GM10248 (cell line): ENCODE measurements at places on chromosomes 1 and 21.
A peak's percentile ranks its signal among the peaks of the same experiment; 100 is the strongest.

GRCh38 chr1:205879974-205880373 is 30.0 kb upstream of the PM20D1 start:
- no peak for DNase-seq

- DNase-seq: no peak
These were observed 47.5 kb upstream of the PLA2G2C start for GRCh38 chr1:20233866-20234265.

- DNase-seq: no peak
These were observed 86.8 kb upstream of the BCAR3 start for GRCh38 chr1:93768380-93768863.

GRCh38 chr21:17461014-17461413 is 51.8 kb upstream of the CXADR start:
- no peak for DNase-seq

DNA sequence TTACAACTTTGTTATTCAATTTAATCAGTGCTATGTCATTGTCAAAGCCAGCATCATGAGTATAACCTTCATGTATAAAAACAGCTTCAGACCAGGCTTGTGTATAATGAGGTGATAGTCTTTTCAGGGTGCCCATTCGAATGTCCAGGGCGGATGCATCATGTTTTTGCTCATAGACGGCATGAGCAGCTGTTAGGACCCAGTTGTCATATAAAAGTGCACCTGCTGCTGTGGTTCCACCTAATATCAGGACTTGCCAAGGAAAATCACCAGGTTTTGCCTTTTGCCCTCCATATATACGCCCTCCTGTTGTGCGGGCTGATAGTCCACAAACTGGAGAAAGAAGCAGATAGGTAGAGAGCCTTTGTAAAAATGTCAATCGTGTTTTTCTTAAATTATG is 14.9 kb downstream of the TARDBP start:
- DNase-seq: no peak

DNA sequence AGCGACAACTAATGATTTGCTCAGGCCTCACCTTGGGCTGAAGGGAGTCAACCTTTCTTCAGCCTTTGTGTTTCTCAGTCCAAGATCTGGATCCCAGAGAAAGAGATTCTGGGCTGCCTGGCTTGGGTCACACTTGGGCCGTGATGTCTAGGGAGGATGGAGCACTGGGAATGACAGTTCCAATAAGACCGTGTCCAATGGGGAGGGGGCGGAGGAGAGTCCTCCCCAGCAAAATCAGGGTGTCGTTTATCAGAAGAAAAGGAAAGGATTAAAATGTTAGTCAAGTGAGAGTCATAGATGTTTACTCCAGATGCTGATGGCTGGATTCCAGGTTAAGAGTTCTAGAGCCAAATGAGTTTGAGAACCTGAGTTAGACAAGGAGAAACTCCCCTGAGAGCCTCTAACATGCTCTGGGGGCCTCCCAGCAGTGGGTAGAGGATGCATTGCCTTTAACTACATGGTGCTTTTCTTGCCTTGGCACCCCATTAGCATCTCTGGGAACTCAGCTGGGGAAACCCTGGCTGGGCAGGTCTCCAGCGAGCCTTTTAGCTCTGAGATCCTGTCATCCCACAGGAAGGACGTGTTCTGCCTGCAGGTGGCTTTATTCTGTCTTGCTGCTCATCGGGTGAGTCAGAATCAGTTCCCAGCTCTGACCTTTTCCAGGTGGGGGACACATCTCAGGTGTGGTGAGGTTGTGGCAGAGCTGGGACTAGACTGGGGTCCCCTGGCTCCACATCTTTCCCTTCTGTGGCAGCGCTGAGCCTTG is 22.2 kb downstream of the NIPAL3 start:
- DNase-seq: no peak

DNA sequence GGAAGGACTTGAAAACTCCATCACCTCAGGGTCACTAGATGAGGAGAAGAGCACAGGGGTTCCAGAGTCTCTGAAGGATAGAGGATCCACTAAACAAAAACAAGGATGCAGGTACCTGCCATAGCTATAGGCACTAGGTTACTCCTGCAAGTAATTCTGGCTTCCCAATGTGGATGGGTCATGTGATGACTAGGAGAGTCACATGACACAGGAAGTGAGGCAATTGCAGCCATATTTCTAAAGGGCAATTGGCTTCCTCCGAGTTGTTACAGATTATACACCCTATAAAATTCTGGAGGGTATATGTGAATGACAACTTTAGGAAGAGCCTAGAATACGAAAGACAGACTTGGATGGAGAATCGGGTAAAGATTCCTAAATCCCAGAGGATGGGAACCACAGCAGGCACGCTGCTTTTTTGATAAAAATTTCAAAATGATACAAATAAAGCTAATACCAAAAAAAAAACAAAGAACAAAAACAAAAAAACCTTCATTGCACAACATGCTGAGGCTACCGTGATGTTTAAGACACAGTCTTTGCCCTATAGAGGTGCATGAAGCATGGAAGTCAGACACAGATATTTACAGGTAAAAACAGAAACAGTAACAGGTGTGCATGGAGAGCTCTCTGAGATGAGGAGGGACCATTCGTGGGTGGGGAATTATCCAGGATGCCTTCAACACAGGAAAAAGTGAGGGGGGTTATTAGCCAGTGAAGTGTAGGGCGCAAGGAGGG is 10.5 kb downstream of the MTX1 start:
- DNase-seq: peak; percentile 24

- no peak for DNase-seq
These were observed 57.1 kb upstream of the DMRTB1 start for GRCh38 chr1:53401813-53402745.
